ENCODE measurements at places on chromosomes 1 and 21.

DNA sequence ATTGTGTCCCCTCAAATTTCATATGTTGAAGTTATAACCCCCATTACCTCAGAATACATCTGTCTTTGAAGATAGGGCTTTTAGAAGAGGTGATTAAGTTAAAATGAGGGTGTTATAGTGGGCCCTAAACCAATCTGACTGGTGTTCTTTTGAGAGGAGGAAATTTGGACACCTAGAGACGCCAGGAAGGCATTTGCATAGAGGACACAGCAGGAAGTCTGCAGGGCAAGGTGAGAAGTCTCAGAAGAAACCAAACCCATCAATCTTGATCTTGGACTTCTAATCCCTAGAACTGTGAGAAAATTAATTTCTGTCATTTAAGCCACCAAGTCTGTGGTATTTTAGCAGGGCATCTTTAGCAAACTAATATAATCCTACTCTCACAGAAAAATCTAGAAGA lies 13.0 kb downstream of the GOLPH3L start:
- DNase-seq, result no peak

DNA sequence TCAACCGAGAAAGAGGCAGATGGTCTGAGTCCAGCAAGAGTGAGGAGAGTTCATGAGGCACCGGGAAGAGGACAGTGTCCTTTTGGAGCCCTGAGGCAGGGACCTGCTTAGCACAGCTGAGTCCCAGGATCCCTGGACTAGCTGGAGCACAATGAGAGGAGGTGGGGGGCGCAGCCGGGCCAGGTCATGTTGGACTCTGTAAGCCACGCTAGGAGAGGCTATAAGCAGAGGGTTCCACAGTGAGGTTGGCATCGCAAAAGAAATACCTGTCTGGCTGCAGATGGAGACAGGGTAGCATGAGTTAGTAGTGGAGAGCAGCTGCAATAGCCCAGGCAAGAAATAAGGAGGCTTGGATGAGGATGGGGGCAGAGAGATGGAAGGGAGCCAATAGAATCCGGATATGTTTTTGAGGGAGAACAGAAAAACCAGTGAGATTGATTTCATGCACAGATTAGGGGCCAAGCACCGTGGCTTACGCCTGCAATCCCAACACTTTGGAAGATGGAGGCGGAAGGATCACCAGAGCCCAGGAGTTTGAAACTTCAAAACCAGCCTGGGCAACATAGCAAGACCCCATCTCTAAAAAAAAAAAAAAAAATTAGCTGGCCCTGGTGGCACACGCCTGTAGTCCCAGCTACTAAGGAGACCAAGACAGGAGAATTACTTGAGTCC lies 98.2 kb downstream of the DHRS3 start:
- DNase-seq, result no peak

- no peak for DNase-seq
These were observed 186.7 kb upstream of the NFIA start for GRCh38 chr1:60895701-60896100.

GRCh38 chr21:33949516-33950430 lies 34.2 kb upstream of the ATP5PO start:
- peak; percentile 73 for DNase-seq

DNA sequence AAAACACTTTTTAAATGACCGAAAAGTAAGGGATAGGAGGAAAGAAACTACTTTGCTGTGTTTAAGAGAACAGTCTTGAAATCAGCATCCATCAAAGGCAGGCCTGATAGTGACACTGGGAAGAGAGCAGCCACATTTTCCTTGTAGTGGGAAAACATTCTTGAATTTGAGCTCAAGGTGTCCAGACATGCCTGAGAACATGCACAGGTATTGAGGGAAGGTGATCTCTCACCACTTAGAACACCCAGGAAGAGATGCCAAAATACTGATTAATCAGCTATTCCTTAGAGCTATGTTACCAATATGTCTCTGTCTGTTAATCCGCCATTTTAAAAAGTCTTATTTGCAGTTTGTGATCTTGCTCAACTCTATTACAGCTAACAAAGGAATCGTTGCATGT lies 25.9 kb downstream of the IL12RB2 start:
- no peak for DNase-seq

GRCh38 chr1:193070942-193071341 lies 11.5 kb downstream of the RO60 start:
- peak; percentile 39 for DNase-seq

DNA sequence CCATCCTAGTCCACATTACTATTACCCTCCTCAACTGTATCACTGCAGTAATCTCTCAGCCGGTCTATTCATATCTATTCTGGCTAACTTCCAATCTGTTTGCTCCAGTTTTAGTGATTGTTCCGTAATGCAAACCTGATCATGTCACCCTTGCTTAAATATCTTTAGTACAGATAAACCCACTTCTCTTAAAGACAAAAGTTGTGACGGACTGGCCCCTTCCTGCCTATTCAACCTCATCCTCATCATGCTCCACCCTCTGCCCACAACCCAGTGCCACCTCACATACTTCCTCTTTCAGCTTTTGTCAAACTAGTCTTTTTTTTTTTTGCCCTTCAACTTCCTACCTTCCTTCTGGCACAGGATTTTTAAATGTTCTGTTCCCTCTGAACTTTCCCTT lies 2.8 kb upstream of the C1orf162 start:
- peak; percentile 69 for DNase-seq

DNA sequence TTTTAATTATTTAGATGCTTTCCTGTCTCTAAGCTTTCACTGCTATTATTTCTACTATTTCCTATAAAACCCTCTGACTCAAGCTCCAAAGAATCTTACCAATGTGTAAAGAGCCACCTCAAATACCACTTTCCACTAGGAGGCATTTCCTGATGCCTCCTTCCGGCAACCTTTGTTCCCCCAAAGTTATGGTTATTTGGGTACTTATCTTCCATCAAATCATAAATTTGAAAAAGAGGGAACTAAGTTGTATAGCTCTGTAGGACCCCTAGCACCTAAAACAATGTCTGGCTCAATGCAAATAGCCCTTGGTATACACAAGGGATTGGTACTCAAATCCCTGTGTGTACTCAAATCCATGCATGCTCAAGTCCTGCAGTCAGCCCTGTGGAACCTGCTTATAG lies 79.6 kb downstream of the NME7 start:
- no peak for DNase-seq

GRCh38 chr1:39671793-39672550 lies at the start of gene NT5C1A:
Gene NT5C1A, minus strand, starts transcription at chr1:39672107. Its CDS starts 69 bp downstream, at chr1:39672038.
- peak; percentile 36 for DNase-seq

GRCh38 chr1:228213917-228214808 lies 6.3 kb downstream of the OBSCN start:
- DNase-seq, result no peak

DNA sequence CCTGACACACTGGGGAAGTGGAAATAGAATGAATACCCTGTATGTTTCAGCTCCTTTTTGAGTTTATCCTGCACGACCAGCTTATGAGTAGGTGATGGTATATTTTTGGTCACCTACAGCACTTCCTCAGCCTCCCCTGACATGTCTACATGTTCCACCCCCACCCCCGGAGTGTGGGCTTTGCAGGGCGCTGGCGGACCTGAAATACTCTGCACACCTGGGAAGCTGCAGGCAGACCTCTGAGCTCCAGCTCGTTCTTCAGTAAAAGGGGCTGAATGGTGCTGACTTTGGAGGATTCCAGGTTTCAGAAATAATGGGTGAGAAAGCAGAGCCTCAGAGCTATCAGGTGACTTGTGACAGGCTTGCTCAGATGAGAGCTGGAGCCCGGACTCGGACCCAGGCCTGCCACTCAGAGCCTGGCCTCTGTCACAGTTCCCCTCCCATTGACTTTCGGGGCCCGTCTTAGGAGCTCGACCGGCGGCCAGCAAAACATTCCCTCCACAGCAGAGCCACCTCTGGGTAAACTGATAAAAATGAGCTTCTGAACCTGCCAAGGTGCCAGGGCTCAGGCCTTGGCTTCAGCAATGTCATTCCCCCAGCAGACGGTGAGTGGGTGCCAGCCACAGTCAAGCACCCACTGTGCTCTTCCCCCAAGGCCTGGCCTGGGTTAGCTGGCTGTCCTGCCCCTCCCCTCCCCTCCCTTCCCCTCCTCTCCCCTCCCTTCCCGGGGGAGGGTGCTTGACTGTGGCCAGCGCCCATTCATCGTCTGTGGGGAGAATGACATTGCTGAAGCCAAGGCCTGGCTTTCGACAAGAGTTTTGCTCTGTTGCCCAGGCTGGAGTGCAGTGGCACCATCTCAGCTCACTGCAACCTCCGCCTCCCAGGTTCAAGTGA lies 30.1 kb downstream of the DOP1B start:
- DNase-seq, result no peak
